ENCODE measurements at places on chromosomes 4 and X.

- DNase-seq: no peak
Measured at GRCh38 chr4:140042634-140043033, 111.3 kb downstream of the MAML3 start.

DNA sequence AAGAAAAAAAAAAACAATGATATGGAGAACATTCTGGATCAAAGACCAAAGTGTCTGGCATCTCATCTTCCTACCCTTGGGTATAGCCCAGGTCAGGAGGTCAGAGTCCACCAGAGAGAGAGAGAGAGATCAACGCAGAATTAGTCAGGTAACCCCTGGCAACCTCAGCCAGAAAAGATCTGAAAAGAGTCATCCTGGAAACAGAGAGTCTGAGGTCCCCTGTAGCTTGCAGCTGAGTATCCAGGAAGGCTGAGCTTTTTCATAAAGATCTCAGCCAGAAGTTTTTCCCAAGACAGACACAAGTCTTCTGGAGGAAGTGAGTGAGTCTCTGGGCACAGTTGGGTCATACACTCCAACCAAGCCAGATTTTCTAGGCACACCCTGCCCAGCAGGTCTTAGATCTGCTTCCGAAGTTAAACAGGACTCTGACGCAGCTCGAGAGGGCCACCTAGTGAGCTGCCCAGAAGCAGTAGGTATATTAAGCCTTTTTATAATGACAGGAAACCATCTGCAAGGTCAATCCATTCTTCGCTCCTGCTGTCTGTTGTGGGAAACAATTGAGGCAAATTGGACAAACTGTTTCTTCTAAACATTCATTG is 35.7 kb downstream of the ACE2 start:
- no peak for DNase-seq

DNA sequence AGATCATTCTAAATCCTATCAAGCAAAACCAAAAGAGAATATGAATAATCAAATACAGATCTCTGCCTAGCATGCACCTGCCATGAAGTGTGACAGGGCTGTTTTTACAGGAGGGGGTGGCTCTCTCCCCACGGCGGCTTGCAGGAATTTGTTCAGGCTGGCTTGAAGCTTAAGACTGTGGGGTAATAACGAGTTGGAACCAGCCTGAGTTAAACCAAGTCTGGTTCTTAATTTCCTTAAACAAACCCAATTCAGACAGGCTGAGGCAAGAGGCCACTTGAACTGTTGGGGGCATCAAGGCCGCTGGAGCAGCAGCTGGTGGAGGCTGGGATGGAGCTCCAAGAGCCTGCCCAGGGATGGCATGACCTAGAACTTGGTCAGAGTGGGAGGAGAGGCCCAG is 45.1 kb upstream of the LGI2 start:
- no peak for DNase-seq

GRCh38 chr4:20271950-20272349 is 20.2 kb downstream of the SLIT2 start:
- no peak for DNase-seq

All from T-helper 2 cell (primary cell).